Heart left ventricle (tissue), 16 donors: ENCODE measurements at places on chromosomes 7 and 10. TPM values are rescaled to one million over a fixed set of nuclear protein-coding genes. Genes with fewer than 3 reads are reported as not detected.

DNA sequence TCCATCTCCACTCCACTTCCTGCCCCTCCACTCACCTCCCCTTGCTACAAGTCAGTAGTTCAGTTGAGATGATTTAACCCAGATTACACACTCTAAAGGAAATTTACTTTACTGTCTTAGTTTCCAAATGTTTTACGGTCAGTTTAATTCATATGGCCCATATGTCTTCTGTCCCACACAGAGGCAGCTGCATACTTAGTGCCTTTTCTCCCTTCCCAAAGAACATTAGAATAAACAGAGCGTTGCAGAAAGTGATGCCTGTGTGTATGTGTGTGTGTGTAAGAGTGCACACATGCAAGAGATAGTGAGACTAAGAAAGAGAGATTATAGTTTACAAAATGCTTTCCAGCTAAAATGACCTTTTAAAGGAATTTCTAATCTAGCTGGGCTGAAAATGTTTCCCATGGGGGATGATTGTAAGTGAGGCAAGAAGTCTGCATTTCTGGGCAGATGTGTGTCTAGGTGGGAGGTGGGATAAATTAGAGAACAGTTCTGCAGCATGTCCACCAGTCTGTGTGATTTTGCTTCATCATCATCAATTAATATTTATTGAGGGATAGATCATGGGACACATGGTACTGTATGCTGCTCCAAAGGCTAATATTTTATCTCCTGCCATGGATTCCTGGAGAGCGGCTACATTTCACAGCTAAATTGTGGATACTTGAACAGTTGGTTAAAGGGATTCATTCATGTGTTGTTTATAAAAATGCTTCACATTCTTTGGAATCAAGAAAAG lies 81.5 kb downstream of the NXPH1 start:
- H3K36me3 ChIP-seq = no peaks in the 10 kb centered on the region
- no peaks in the 10 kb centered on the region for H3K27me3 ChIP-seq
- H3K27ac ChIP-seq = no peak overlapping the region
- DNase-seq = no peak

DNA sequence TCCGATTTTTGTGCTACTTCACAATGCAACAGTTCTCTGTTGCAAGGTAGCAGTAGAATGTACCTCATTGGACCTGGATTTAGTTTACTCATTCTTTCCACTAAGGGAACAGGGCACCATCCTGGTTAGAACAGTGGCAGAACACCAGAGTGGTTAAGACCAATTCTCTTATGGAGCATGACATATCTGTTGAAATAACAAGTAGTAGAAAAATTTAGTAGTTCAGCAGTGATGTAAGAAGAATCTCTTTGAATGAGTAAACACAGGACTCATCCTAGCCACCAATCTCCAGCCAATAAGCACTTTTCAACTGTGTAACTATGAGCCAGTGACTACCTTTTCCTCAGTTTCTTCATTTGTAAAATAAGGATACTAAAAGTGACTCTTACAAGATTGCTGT lies 2.4 kb downstream of the ANKRD22 start:
- H3K4me3 ChIP-seq = no peak overlapping the region
- no peak for DNase-seq
- no peaks in the 10 kb centered on the region for H3K27me3 ChIP-seq
- H3K36me3 ChIP-seq = no peaks in the 10 kb centered on the region
- no peak overlapping the region for H3K27ac ChIP-seq
- H3K4me1 ChIP-seq = no peaks in the 10 kb centered on the region

- no peaks in the 10 kb centered on the region for H3K27me3 ChIP-seq
- no peak overlapping the region for H3K27ac ChIP-seq
- no peak overlapping the region for H3K4me3 ChIP-seq
Measured at GRCh38 chr10:127979045-127979444, 72.1 kb downstream of the PTPRE start.

DNA sequence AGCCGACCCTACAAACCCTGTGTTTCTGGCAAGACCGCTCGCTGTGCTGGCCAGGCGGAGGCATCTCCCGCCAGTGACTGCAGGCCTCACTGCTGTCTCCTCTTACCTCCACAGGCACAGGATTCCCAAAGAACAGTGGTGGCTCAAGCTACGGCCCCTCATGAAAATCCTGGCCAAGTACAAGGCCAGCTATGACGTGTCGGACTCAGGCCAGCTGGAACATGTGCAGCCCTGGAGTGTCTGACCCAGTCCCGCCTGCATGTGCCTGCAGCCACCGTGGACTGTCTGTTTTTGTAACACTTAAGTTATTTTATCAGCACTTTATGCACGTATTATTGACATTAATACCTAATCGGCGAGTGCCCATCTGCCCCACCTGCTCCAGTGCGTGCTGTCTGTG lies 36.2 kb downstream of the PITRM1 start:
- H3K27me3 ChIP-seq = no peaks in the 10 kb centered on the region
- peak overlapping the region; percentile 70 for H3K27ac ChIP-seq
- H3K4me3 ChIP-seq = no peak overlapping the region
- no peaks in the 10 kb centered on the region for H3K4me1 ChIP-seq

DNA sequence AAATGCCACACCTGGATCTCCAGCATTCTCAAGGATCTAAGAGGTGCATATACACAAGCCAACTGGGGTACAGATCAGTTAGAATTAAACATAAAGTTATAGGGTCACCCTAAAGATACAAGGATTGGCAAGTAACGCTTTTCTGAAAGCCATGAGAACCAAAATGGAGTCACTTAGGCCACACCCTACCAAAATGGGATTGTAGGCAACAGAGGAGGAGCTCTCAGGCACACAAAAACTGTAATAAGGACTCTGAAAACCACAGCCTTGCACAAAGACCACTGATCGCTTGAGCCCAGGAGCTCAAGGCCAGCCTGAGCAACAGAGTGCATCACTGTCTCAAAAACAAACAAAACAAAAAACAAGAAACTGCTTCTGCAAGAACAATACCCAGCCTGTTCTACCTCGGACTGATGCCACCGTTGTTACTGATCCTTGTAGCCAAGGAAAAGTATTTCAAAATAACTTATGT lies 35.5 kb downstream of the SVOPL start:
- H3K27me3 ChIP-seq = no peaks in the 10 kb centered on the region
- no peak for DNase-seq
- no peak overlapping the region for H3K4me3 ChIP-seq
- H3K27ac ChIP-seq = no peak overlapping the region
- peaks cover 6% of the 10 kb centered on the region for H3K4me1 ChIP-seq

- DNase-seq = no peak
- H3K27me3 ChIP-seq = no peaks in the 10 kb centered on the region
- no peak overlapping the region for H3K4me3 ChIP-seq
- H3K36me3 ChIP-seq = no peaks in the 10 kb centered on the region
- H3K27ac ChIP-seq = no peak overlapping the region
Measured at GRCh38 chr10:80452069-80452468, 2.0 kb upstream of the TSPAN14 start.

- H3K36me3 ChIP-seq = no peaks in the 10 kb centered on the region
- H3K4me1 ChIP-seq = no peaks in the 10 kb centered on the region
- no peak overlapping the region for H3K4me3 ChIP-seq
- H3K27me3 ChIP-seq = no peaks in the 10 kb centered on the region
- DNase-seq = no peak
- H3K27ac ChIP-seq = no peak overlapping the region
Measured at GRCh38 chr10:47112612-47113011, 187.4 kb upstream of the GDF10 start.

GRCh38 chr10:81820418-81820817 lies 54.6 kb upstream of the NRG3 start:
- H3K4me1 ChIP-seq = no peaks in the 10 kb centered on the region
- H3K27ac ChIP-seq = no peak overlapping the region
- no peak overlapping the region for H3K4me3 ChIP-seq

DNA sequence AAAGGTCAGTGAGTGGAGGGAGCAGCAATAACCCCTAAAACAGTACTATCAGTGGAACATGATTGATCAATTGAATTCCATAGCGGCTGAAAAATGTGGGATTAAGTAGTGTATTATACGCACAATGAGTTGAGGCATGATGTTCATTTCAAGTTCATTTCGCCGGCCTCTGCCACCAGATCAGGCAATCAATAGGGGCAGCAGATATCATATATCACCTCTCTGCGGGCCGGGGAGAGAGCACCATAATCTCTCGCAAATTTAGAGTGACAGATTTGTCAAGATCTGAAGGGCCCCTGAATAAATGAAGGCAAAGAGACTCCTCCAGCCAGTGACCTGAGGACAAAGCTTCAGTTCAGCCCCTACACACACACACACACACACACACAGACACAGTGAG lies 58.5 kb downstream of the PAX2 start:
- H3K27ac ChIP-seq = no peak overlapping the region
- H3K27me3 ChIP-seq = peaks cover 81% of the 10 kb centered on the region
- H3K4me1 ChIP-seq = no peaks in the 10 kb centered on the region
- H3K4me3 ChIP-seq = no peak overlapping the region

- no peaks in the 10 kb centered on the region for H3K36me3 ChIP-seq
- DNase-seq = no peak
- H3K4me1 ChIP-seq = peaks cover 18% of the 10 kb centered on the region
- H3K27ac ChIP-seq = no peak overlapping the region
Measured at GRCh38 chr10:103072276-103072675, 120.8 kb downstream of the NT5C2 start.

DNA sequence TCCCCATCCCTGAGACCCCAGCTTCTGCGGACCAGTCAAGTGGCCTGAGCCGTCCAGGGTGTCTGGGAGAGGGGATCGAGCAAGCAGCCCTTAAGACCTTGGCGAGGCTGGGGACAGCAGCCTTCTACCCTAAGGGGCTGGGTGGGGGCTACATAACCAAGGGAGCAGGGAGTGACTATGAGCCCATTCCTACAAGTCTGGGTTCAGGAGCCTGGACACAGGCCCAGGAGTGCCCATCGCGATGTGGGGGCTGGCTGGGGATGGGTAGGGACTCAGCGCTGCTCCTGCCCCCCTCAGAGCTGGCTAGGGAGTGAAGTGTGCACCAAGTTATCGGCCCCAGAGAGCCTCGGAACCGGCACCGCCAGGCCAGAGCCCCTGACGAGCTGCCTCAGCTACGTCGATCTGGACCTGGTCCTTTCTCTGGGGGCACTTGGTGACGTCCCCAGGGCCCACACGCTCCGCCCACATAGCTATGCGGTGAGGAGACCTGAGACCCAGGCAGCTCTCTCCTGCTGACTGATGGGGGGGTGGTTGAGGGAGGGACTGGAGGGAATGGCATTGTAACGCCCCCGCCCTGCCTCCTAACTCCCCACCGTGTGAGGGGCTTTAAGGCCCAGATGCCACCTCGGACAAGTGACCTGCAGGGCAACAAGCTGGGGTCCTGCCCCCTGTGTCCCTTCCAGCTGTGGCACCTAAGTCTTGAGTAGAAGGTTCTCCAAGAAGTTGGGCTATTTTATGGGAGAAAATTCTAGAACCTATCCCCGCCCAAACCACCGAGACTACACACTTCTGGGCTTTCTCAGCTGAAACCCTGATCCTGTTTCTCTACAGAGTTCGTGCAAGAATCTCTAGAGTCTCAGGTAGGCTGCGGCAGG lies 2.5 kb downstream of the SAP25 start:
- H3K4me3 ChIP-seq = no peak overlapping the region
- H3K27me3 ChIP-seq = no peaks in the 10 kb centered on the region
- peak; percentile 65 for DNase-seq
- no peak overlapping the region for H3K27ac ChIP-seq
- no peaks in the 10 kb centered on the region for H3K4me1 ChIP-seq
- H3K36me3 ChIP-seq = peaks cover 18% of the 10 kb centered on the region

DNA sequence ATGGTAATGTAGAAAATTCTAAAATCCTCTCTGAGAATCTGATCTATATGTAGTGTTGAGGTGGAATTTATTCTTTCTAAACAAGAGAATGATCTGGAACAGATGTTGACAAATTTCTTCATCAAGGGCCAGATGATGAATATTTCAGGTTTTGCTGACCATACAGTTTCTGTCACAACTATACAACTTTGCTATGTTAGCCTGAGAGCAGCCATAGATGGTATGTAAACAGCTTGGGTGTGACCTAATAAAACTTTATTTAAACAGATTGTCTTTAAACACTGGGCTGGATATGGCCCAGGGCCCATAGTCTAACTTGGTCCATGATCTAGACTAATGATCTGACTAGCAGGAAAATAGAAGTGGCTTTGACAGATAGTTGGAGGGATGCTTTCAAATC lies 213.6 kb upstream of the CELF2 start:
- no peaks in the 10 kb centered on the region for H3K36me3 ChIP-seq
- no peak for DNase-seq
- peaks cover 34% of the 10 kb centered on the region for H3K4me1 ChIP-seq
- peak overlapping the region; percentile 46 for H3K27ac ChIP-seq

DNA sequence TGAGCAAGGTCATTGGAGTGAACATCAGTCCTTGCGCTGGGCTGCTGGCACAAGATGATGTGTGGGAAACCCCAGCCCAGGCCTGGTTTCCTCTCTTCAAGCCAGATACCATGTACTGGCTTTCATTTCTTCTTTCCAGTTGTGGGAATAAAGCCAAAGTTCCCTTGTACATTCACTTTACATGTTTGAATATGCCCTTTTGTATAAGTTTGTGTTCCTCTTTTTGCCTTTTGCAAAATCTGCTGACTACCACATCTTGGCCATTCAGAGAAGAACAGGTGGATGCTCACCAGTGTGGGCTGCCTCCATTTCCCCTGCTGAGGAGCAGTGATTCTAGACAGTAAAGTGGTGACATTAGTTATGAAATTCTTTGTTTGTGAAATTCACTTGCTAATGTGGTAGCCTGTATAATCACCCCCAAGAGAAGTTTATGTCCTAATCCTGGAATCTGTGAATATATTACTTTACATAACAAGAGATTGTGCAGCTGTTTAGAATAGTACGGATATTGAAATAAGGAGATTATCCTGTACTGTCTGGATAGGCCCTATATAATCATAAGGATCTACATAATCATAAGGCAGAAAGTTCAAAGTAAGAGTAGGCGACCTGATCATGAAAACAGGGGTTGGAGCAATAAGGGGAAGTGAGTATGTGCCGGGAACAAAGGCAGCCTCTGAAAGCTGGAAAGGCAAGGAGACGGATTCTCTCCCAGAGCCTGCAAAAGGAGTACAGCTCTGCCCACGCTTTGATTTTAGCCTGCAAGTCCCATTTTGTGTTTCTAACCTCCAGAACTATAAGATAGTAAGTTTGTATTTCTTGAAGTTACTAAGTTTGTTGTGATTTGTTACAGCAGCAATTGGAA lies 18.8 kb upstream of the AOAH start:
- H3K4me3 ChIP-seq = no peak overlapping the region
- no peak overlapping the region for H3K27ac ChIP-seq
- DNase-seq = peak; percentile 53
- H3K36me3 ChIP-seq = no peaks in the 10 kb centered on the region
- H3K4me1 ChIP-seq = no peaks in the 10 kb centered on the region

GRCh38 chr10:49307921-49308320 lies 9.0 kb downstream of the C10orf71 start:
- DNase-seq = no peak
- H3K27ac ChIP-seq = no peak overlapping the region
- peaks cover 8% of the 10 kb centered on the region for H3K36me3 ChIP-seq
- H3K27me3 ChIP-seq = no peaks in the 10 kb centered on the region

- H3K27me3 ChIP-seq = no peaks in the 10 kb centered on the region
- H3K27ac ChIP-seq = no peak overlapping the region
- H3K4me3 ChIP-seq = no peak overlapping the region
Measured at GRCh38 chr10:113520690-113521474, 32.0 kb upstream of the HABP2 start.

Gene CLDN3
- 0.10 TPM for polyA plus RNA-seq

Gene PTPRZ1
- polyA plus RNA-seq = 0.53 TPM

Gene MEOX2
- polyA plus RNA-seq = 6.8 TPM

Gene PPRC1
- 17.9 TPM for polyA plus RNA-seq
